ENCODE measurements at places on chromosomes 4 and X. TPM values are rescaled to one million over a fixed set of nuclear protein-coding genes. Genes with fewer than 3 reads are reported as not detected.

SYTL4 gene
- total RNA-seq, result 8.8 TPM

ADH7 gene
- not detected for total RNA-seq

TMEM31 gene
- total RNA-seq, result not detected

PABPC1L2A gene
- total RNA-seq, result not detected

Measured in vein endothelial cell (primary cell).